ENCODE measurements at places on chromosomes 2 and 18.

DNA sequence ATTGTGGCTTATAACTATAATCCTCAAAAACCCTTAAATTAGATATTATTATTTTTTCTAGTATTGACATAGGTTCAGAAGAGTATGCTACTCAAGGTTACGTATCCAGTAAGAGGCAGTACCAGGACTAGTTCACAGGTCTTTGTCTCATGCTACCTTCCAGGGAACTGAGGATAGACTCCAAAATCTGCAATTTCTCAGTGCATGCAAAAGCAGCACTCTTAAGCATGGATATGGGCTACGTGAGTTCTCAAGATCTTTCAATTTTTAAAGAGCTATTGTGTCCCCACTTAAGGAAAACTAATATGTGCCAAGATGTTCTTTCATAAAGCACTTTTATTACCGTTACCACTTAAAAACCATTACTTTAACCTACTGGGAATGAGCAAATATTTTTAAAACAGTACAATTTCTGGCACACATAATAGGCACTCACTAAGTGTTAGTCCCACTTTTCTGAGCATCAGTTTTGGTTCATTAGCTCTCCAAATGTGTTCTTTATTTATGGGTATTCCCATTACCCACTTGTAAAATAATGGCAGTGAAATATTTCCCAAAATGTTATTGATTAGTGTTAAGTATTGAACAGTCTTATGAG, 113.8 kb upstream of the TTN start:
- DNase-seq = no peak

DNA sequence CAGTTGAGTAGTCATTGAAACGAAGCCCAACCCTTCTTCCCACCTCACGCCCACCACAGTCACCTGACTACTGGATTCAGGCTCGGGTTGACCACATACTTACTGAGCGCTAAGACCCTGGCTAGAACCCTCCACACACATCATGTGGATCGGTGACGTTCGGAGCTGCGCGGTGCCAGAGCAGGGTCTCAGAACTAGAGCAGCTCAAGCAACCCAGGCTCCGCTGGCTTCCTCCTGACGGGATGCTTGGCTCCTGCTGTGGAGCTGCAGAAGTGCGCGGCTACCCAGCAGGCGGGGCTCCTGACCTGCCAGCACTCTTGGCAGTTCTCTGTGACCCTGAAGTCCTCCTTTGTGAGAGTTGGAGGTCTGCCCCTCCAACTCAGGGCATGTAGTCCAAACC, 90.6 kb upstream of the MBOAT2 start:
- DNase-seq = no peak

- DNase-seq = no peak
These were observed 130.8 kb downstream of the SLC8A1 start for GRCh38 chr2:40321016-40321623.

GRCh38 chr18:8933714-8934284, 168.7 kb upstream of the NDUFV2 start:
- DNase-seq = no peak

DNA sequence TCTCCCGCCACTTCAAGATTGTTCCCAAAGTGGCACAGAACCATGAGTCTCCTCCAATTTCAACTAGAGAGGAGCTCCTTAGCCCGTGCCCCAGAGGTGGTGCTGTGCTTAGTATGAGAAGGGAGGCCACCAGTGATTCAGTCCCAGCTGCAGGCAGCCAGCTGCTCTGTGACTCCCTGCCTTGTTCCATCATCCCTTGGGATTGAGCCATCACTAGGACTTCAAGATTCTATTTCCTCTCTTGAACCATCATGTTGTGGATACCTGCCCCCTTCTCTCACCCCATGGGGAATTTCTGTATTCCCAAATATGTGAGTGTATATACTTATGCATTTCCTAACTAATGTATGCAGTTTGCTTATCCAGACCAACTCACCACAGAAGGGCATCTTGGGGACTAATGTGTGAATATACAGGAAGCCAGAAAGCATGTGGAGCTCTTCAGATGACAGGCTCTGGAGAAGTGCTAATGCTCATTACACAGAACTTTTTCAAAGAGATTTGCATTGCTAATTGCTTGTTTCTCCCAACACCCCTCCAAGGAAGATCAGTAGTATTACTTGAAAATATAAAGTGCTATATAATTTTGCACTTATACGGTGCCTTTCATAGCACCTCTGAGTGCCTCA, 111.0 kb upstream of the MAP3K20 start:
- DNase-seq = no peak

GRCh38 chr2:144812288-144812687, 292.4 kb upstream of the ZEB2 start:
- DNase-seq = no peak

DNA sequence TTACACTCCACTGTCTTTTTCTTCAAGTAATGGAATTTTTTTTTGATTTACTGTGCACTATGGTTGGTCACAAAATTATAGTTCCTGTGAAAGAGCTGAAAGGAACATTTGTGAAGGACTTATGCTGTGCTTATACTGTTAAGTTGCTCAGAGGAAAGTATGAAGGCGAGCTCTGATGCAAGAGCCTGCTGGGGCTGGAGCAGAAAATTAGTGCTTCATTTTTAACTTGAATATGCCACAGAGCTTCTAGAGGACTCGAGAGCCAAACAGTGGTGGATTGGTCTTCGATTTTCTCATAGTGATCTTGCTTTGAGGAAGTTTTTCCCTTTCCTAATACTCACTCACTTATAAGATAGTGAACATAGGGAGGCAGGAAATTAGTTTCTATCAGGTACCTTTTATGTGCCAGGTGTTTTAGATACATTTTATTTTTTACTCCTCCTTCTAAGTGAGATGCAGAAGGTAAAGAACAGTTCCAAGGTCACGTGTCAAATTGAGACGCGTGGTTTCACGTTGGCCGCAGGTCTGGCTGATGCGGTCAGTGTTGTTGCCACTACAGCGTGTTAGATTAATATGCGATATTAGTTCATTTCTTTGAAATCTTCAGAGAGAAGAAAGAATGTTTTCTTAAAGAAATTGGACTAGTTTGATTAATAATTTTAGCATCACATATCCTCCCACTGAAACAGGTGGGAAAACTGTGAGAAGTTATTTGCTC, 20.2 kb downstream of the GATA6 start:
- DNase-seq = no peak

DNA sequence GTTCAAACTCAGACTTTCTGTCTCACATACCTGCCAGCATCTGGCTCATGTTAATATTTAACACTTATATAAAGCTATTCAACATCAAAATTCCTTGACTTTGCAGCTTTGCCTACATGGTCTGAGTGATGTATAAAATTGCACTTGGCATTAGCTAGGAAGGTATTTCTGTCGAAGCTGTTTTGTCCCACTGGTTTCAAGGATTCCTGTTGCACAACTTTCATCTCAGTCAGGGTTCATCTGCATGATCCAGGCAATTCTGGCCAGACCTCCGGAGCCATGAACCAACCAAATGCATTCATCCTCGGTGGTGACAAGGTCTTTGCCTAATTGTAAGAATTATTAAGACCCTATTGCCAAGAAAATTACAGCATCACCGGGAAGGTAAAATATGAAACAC, 185.4 kb downstream of the ZEB2 start:
- no peak for DNase-seq

- DNase-seq = no peak
These were observed 16.6 kb upstream of the HK2 start for GRCh38 chr2:74817304-74817675.

DNA sequence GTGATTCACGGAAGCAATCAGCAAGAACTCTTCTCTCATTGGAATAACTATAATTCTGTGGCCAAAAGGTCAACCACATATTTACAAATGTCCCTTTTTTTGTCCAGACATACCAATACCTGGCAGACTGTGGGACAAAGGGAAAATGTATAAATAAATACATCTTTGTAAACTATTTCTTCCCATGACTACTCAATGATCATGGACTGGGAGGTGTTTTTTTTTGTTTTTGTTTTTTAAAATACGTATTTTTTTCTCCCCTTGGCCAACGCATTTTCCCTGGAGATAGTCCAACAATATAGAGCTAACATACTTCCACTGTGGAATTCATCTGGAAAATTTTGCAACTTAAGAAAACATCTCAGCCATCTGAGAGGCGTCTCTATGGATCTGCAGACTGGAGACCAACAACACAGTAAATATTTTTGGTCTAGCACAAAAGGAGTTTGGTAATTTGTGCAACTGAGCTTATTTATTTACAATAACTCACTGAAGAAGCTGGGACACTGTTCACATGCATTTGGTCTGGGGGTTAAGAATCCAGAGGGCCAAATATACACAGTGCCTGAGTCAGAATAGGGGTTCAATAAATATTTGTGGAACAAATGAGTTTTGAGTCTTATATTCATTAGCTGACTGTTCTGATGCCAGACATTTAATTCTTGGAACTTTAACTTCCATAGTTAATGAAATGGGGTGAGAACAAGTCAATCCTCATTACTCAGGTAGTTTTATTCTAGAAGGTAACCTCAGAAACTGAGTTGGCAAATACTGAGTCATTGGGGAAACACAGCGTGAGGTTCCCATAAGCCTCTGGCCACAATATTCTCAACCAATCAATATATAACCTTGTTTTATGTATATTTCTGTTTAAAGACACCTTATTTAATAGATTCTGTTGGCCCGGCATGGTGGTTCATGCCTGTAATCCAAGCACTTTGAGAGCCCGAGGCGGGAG, 36.2 kb downstream of the CCBE1 start:
- no peak for DNase-seq

DNA sequence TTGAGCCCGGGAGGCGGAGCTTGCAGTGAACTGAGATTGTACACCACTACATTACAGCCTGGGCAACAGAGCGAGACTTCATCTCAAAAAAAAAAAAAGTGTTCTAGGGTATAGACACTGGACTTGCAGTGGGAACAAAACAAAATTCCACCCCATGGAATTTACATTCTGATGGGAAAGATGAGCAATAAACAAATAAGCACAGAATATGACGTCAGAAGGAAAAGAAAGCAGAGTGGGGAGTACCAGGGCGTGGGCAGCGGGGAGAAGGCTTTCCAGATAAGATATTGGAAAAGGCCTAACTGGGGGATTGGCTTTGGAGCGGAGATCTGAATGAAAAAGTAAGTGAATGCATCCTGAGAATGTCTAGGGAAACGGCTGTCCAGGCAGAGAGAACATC, 17.6 kb downstream of the NPPC start:
- no peak for DNase-seq

DNA sequence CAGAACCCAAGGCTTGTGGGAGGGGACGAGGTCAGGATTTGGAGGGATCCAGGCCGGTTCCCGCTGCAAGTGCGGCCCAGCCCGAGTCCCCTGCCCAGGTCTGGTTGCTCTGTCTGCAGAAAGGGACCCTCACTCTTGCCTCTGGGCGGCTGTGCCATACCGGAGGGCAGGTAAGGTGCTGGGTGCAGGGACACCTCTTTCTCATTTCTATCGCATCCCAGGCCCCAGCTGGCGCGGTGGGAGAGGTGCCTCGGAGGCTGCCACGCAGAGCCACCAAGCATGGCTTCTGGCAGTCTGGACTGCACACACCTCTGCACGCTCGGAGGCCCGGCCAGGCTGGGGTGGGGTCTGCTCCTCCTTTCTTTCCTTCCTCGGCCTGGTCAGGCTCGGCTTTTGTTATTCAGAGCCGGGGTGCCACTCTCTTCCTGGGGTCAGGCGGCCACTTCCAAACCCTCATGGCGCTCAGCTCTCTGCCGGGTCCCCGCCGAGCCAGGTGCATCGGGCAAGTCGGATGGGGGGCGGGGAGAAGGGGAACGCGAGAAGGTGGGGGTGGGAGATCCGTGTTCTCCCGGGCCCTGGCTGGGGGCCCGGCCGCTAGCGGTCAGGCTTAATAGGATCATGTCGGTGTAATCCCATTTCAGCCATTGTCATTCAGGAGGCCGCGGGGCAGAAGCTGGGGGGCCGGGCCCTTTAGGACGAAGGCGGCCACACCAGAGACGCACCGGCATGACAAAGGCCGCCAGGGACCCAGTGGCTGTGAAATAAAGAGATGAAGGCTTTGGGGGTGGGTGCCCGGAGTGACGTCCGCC, 9.0 kb downstream of the GBX2 start:
- DNase-seq = no peak

GRCh38 chr2:150351922-150352321, 135.5 kb downstream of the RND3 start:
- DNase-seq = no peak

GRCh38 chr2:16652296-16653082, 13.1 kb downstream of the CYRIA start:
- DNase-seq = no peak

- DNase-seq = no peak
These were observed 443 bp downstream of the VAPA start for GRCh38 chr18:9914334-9914583.

DNA sequence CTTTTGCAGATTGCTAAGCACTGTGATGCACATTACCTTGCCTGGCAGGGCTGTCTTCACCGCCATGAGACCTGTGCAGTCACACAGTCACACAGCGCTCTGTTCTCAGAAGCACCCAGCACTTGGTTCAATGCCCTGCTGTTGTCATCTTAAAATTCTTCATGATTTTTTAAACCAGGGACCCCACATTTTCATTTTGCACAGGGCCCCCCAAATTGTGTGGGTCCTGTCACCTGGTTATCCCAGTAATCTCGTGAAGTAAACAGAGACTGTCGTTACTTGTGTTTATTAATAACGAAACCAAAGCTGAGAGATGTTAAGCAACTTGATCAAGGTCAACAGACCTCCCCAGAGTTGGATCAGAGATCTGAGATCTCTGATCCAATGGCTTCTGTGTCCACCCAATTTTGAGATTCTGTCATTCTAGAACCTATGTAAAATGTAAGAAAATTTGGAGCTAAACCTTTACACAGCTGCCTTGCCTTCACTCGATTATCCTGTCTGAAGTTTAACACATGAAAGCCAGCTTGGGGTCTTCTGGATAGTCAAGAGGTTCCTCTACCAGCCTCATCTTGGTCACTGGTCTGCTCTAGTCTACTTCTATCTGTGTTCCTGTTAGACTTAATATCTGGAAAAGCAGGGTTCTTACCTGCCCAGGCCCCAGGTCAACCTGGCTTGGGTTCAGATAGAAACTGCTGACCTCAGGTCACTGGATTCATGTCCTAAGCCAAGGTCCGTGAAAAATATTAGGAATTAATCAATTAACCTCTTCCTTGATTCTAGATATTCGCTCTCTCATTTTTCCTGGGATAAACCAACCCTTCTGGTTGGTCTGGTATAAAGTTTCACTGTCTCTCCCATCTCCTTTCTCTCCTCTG, 13.7 kb upstream of the TTC39C start:
- no peak for DNase-seq

DNA sequence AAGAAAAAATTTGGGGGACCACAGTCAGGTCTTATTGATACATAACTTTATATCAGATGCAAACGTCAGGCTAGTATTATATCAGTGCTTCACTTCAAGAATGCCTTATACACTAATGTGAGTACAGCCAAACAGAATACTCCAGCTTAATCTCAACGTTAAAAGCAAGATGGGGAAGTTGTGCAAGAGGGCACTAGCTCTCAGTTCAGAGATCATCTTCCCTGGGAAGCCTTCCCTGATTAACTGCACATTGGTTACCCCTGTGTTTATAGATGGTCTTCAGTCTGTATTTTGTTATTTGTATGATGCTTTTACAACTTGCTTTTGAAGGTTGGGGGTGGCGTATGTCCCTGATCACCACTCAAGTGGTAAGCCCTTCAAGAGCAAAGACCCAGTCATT, 11.4 kb downstream of the EPAS1 start:
- no peak for DNase-seq

Measured in stimulated activated CD8-positive, alpha-beta memory T cell treated with anti-CD3 and anti-CD28 coated beads, Interleukin-15, amount 100 ng/mL, for 1 hour (primary cell).